Uterus (tissue), 4 donors: ENCODE measurements at places on chromosomes 13 and 19.

DNA sequence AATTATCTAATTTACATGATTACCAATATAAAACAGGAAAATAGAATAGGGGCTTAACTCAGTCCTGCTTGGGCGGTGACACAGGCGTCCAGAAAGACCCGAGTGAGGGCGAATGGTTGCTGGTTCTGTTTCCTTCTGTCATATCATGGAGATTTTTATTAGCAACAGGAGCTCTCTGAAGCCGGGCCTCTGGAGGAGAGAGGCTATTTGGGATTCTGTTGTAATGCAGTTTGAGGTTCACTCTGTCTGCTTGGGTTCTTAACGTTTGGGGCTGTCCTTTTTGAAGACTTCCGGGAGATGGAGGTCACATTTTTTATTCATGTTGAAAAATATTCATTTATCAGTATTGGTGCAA lies 115.7 kb upstream of the ZNF536 start:
- no peak for DNase-seq

DNA sequence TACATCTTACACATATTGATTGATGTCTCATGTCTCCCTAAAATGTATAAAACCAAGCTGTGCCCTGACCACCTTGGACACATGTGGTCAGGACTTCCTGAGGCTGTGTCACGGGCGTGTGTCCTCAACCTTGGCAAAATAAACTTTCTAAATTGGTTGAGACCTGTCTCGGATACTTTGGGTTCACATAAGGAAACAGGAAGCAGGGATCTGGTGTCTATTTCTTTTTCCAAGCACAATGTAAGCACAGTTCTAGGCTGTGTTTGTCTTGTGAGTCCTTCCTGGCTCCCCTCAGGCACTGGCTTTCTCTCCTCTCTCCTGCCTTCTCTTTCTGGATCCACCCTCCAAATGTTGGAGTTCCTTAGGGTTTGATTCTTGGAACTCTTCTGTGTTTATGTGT lies 27.6 kb upstream of the TPT1 start:
- no peak for DNase-seq

GRCh38 chr13:25179832-25180774 lies 8.0 kb upstream of the AMER2 start:
- no peak for DNase-seq

- no peak for DNase-seq
Observed at GRCh38 chr13:40652588-40652940, 13.9 kb downstream of the FOXO1 start.

DNA sequence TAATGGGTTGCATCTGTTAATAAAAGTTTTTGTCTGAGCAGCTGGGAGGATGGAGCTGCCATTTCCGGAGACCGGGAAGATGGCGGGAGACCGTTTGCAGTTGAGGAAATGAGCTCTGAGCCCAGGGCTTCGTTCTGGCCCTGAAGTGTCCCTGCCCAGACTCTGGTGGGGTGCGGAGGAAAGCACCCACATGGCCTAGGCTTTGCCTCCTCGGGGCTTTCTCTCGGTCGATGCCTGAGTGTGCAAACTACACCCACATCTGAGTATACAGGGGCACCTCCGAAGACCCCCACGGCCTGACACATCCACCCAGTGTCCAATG lies 15.6 kb upstream of the NANOS3 start:
- no peak for DNase-seq

DNA sequence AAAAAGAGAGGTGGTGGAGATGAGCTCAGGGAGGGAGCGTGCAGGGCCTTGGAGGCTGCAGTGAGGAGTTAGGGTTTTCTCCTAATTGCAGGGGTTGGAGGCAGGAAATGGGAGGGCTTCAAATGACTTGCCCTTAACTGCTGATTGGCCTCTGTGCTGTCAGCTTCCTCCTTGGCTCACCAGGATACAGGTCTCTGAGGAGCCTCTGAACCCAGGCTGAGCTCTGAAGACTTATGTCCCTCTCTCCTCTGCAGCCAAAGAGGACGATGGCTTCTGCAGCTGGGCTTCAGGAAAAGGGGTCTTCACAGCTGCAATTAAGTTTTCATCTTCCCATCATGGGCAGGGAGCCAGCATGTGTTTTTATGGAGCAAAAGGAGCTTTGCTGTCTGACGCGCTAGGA lies 6.7 kb upstream of the RANBP3 start:
- DNase-seq, result no peak

DNA sequence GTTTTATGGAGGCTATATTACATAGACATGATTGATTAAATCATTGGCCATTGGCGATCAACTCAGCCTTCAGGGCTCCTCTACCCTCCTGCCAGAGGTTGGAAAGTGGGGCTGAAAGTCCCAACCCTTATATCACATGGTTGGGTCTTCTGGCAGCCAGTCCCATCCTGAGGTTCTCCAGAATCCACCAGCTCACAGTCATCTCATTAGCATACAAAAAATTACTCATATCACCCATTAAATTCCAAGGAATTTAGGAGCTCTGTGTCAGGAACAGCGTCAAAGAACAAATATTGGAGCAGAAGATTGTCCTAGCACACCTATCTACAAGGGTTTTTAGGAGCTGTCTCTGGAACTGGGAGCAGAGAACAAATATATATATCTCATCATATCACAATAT lies 39.4 kb upstream of the FARP1 start:
- no peak for DNase-seq

DNA sequence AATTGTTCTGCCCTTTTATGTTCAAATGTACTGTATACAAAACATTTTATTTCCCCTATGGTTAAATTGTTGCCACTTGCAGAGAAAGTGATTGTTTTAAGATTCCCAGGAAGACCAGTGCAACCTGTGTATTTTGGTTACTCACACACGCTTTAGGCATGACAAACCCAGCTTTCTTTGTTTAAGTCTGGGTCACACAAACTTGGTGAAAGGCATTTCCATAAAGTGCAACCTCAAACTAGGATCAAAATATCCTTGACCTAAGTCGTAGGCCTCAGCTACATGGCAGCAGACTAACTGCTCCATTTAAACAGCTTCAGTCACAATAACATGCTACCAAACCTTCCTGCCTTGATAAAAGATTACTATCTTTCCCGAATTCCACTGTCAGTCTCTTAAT lies 639.0 kb upstream of the PRR20A start:
- DNase-seq, result no peak

DNA sequence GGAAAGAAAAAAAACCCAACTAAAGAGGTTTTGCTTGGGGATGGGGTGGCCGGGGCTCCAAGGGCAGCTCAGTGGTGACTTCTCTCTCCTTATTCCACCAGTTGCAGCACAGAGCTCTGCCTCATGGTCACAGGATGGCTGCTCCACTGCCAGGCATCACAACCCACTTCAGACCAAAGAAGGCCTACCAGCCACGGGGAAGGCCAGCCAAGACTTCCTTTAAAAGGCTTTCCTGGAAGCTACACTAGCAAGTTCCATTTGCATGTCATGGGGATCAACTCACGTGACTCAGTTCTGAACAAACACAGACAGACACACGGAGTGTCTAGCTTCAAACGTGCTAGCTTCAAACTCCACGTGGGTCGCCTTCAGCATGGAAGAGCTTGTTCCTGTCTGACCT lies 13.2 kb upstream of the EIF3G start:
- no peak for DNase-seq

GRCh38 chr19:56273563-56274117 lies 1.1 kb downstream of the EDDM13 start:
- no peak for DNase-seq

- DNase-seq, result no peak
Observed at GRCh38 chr13:65063753-65064152, 2166.4 kb downstream of the PCDH9 start.

DNA sequence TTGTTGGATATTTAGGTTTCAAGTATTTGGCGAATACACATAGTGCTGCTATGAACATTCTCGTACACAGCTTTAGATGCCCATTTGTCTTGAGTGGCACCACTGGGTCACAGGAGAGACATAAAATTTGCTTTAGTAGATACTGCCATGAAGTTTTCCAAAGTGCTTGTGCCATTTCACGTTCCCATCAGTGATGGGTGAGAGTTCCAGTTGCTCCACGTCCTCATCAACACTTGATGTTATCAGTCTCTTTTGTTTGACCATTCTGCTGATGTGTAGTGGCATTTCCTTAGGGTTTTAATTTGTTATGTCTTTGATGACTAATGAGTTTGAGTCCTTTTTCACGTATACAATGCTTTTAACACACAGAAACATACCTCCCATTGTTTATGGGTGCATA lies 11.0 kb downstream of the ZSWIM9 start:
- no peak for DNase-seq

- DNase-seq, result no peak
Observed at GRCh38 chr13:43083750-43084149, 60.4 kb downstream of the DNAJC15 start.

GRCh38 chr13:101390461-101390860 lies 25.8 kb downstream of the NALCN start:
- DNase-seq, result no peak

- DNase-seq, result no peak
Observed at GRCh38 chr13:21219036-21219381, 42.6 kb downstream of the MRPL57 start.

DNA sequence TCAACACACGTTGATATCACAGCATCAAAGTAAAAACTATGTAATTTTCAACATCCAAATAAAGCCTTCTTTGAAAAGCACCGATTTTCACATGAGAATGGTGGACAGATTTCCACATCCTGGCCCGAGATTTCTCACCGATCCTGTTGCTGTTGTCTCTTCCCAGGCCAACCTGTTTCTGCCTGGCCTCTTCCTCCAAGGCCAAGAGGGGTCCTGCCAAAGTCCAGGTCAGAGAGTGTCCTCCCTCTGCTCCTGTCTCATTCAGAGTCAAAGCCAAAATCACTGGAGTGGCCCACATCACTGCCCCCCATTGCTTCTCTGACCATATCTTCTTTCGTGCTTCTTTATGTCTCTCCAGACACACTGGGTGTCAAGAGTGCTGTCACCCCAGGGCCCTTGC lies 49.5 kb downstream of the CHST8 start:
- DNase-seq, result no peak

DNA sequence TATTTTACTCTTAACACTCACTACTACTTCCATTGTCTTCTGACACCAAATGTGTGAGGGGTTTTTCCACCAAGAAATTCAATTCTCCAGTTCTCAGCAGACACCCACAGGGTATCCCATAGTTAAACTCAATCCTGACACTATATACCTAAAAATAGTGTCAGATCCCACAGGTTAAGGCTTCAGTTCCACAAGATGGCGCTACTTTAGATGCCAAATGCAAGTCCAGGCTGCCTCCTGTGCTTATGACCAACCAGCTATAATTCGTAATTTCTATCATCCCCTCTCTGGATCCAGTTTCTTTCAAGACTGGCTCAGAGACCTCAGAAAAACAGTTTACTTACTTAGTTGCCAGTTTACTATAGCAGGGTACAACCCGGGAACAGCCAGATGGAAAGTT lies 1146.2 kb upstream of the SPRY2 start:
- DNase-seq, result no peak

- DNase-seq, result no peak
Observed at GRCh38 chr13:46716821-46717220, 80.1 kb downstream of the ESD start.

GRCh38 chr19:30648866-30649862 lies 277.0 kb downstream of the ZNF536 start:
- no peak for DNase-seq

DNA sequence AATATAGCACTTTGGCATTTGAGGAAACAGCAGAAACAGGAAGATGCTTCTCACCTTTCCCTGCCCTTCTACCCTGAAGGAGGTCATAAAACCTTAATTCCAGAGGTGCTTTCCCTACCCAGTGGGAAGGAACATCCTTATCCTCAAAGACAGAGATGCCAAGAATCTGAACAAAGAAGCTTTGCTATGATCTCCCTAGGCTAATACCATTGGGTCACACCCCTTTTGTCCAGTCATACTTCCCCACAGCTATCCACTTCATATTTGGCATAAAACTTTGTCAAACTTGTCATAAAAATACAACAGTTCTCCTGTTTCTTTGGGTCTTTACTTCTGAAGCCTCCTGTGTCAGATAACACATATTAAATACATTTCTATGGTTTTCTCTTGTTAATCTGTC lies 21.7 kb upstream of the RXFP2 start:
- DNase-seq, result no peak

DNA sequence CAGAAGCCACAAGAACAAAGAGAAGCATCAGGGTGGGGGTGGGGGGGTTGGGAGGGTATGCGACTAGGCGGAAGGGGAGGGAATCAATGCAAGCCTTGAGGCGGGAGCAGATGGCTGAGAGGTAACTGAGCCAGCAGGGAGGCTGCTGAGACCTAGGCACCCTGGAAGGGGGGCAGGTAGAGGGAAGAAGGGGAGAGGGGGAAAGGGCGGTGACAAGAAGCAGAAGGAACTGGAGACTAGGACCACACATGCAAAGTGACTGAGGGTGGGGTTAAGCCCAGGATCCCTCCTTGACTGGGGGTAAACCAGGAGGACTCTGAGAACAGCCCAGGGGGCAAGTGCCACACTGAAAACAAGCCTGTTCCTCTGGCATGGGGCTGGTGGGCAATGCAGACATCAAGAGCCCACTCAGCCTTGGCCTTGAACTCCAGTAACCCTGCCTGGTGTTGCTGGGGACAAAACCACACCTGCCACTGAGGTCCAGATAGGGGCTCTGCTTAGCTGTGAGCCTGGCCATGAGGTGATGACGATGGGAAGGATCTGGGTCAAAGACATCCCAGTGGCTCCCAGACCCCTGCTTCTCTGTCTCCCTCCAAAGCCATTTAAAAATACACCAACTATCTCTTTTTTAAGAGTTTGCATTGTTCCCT lies 20.3 kb downstream of the OPA3 start:
- no peak for DNase-seq

GRCh38 chr19:43711751-43712355 lies 4.0 kb upstream of the IRGC start:
- DNase-seq, result no peak

GRCh38 chr19:49809160-49809940 lies 3.7 kb downstream of the FUZ start:
- DNase-seq, result no peak

- no peak for DNase-seq
Observed at GRCh38 chr19:39084732-39085080, 538 bp downstream of the ACP7 start.

DNA sequence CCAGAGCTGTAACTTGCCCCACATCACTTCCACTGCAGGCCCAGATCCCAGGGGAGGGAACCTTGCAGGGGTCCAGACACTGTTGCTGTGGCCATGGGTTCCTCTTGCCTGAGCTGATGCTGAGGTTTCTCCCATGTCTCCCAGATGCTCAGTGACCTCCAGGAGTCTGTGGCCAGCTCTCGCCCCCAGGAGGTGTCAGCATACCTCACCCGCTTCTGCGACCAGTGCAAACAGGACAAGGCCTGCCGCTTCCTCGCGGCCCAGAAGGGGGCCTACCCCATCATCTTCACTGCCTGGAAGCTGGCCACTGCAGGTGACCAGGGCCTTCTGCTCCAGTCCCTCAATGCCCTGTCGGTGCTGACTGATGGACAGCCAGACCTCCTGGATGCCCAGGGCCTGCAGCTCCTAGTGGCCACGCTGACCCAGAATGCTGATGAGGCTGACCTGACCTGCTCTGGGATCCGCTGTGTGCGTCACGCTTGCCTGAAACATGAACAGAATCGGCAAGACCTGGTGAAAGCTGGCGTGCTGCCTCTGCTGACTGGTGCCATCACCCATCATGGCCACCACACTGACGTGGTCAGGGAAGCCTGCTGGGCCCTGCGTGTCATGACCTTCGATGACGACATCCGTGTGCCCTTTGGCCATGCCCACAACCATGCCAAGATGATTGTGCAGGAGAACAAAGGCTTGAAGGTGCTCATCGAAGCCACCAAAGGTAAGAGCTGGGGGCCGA lies 12.1 kb upstream of the SLC25A42 start:
- no peak for DNase-seq

- no peak for DNase-seq
Observed at GRCh38 chr19:34497112-34497805, 15.7 kb downstream of the WTIP start.

GRCh38 chr19:49161987-49162386 lies 4.4 kb downstream of the TRPM4 start:
- DNase-seq, result no peak
